ENCODE measurements at places on chromosomes 7 and 10.

- DNase-seq: peak; percentile 90
Observed at GRCh38 chr7:100888988-100889750, at the start of gene UFSP1. Gene UFSP1 (minus strand): TSS chr7:100889715. CDS start chr7:100889271, 444 bp downstream.

DNA sequence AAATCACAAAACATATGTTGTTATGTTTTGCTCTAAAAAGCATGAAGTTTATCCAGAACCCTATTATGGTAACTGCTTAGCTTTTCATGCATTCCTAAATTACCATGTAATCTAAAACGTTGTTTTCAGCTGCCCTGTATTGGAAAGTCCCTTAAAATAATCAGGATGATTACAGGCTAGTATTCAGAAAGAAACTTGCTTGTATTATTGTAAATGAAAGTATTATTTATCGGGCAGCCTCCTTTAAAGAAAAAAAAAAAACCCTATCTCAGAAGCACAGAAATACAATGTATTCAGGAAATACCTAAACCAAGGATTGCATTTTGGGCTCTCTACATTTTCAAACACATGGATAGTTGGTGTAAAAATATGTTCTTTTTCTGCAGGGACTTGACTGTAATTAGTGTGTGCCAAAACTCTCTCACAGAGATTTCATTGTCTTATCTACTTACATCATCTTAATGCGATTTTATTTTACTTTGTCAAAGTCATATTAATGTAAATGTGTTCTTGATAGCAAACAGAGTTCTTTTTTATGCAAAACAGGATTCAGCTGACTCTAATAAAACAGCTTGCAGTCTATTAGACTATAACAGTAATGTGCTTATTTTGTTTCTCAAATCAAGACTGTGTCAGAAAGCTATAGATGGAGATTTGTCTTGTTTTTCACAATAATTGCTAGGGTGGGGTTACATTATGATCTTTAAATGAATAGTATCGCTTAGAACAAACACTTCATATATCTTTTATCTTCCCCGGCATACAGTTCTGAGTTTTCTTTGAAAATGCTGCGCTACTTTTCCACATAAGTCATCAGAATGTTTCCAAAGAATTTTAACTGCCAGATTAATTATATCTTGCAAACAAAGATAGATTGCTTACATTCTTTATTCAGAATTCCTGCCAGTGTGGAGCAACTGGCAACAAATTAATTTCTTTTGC, 65.3 kb upstream of the ARID5B start:
- DNase-seq: no peak

DNA sequence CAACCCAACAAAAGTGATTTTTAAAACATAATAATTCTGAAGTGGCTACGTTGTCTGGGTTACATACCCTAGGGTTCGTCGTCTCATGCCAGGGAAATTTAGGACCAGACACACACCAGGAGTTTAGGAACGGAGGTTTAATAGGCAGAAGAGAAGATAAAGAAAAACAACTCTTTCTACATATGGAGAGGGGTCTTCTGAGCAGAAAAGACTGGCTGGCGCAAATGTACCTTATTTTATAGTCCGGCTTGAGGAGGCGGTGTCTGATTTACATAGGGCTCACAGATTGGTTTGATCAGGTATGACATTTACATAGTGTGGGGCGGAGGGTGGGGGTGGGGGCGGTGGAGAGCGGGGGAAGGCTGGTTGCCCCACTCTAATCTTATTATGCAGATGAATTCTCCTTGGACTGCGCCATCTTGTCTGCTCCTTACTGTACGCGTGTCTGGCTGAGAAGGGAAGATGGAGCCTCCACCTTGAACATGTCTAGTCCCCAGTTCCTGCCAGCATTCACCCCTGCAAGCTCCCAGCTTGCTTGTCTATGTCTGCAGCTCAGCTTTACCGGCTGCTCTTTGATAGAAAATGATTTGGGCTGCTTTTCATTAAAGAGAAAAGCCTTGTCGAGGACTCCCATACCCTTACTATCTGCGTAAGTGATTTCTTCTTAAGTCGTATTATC, 98.7 kb downstream of the RALA start:
- DNase-seq: no peak

- no peak for DNase-seq
Observed at GRCh38 chr7:96131525-96131924, 190.4 kb downstream of the SLC25A13 start.

DNA sequence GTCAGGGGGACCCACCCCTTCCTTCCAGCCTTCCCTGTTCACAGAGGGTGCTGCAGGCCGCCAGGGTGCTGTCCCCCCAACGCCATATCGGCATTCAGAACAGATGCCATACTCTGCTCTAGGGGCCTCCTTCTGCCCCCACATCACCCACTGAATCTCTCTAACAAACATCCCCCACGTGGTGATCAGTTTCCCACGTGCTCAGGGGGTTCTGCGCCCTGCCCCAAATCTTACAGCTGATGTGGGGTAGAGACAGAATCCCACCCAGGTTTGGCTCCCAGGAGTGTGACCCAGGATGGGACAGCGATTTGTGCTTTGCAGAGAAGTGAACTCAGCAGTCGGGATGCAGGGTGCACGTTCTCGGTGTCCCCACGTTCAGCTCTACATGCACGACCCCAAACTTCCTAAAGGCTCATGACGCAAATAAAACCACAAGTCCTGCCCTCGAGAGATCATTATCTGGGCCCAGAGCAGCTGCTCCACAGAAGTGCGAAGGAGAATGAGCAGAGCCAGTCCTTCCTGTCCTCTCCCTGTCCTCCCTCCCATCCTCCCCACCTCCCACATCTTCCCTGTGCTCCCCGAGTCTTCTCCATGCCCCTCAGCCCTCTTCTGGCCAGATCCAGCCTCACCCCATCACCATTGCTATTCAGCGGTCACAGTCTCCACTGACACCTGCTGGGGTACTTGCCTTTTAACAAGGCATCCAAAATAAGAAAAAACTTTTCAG, 423.4 kb downstream of the DNAJB6 start:
- peak; percentile 55 for DNase-seq

DNA sequence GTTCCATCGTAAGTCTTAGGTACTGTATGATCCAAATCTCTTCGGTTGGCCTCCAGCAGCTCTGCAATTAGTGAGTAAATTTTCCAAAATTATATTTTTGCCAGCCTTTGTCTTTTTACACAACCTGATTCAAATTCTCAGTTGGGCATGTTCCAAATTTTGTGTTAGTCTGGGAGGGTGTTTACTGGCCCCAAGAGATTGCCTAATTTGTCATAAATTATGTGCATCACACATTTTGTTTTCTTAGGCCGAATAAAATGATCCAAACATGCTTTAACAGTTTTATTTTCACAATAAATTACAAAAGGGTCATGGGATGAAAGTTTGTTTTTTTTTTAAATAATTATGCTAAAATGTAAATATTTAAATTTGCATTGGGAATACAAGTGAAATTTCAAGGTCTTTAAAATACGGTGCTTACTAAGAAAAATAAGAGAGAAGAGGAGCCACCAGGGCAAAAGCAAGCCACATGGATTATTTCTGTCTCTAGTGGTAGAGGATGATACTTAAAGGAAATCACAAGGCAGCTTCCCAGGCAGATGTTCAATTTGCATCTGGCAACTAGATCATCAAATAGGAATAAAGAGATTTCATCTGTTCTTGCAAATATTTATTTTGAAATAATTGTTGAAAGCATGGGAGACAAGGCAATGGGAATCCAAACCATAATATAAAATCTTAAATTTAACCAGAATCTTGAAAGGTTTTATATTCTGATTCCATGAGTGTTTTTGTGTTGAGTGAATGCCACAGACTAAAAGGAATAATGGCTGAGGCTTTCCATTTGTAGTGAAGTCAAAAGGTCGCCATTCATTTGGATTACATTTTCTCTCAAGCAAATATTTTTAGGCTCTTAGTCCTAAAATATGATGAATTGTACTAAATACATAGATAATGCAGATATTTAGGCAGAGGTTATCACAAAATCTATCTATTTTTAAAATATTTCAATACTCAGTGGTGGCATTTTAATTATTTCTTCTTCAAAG, 111.1 kb downstream of the MDFIC start:
- no peak for DNase-seq

- DNase-seq: no peak
Observed at GRCh38 chr7:111357691-111358090, 204.6 kb downstream of the IMMP2L start.

- no peak for DNase-seq
Observed at GRCh38 chr7:132828502-132828901, 252.2 kb upstream of the PLXNA4 start.

GRCh38 chr7:107584716-107585115, 4.7 kb downstream of the BCAP29 start:
- DNase-seq: no peak

DNA sequence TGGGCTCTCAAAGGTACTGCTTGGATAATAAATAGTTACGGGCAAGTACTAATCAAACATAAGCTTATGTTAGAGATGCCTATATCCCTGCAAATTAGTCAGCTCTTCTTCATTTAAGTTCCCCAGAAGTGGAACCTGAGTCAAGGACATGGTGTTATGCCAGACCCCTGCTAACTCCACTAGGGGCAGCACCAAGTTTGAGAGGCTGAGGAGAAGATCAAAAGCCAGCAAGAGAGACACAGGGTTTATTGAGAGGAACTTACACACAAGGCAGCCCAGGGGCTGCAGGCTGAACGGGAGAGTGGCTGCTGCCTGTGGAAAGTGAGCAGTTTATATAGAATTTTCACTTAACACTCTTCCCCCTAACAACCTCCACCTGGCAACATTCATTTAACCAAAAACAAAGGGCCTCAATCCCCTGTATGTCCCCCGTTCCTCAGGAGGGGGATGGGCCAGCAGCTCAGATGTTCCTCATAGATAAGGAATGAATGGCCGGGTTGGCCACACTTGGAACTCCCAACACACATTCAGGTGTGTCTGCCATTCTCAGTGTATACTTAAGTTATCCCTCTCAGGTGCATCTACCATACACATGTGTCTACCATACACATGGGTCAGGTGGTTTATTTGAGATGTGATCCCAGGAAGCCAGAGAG, 62.6 kb upstream of the GHITM start:
- DNase-seq: no peak

GRCh38 chr7:155930061-155930460, 117.8 kb upstream of the SHH start:
- DNase-seq: no peak

All from osteoblast (primary cell).